ENCODE measurements at places on chromosomes 1 and 21. TPM values are rescaled to one million over a fixed set of nuclear protein-coding genes. Genes with fewer than 3 reads are reported as not detected.

OR2T29 gene
- not detected for total RNA-seq

RNPEP gene
- total RNA-seq, result 85.1 TPM

MRPL24 gene
- total RNA-seq, result 66.6 TPM

KDF1 gene
- total RNA-seq, result 39.3 TPM

CZIB gene
- total RNA-seq, result 60.3 TPM

WDR64 gene
- not detected for total RNA-seq

ARL8A gene
- total RNA-seq, result 46.3 TPM

NBPF4 gene
- not detected for total RNA-seq

NRIP1 gene
- 17.5 TPM for total RNA-seq

ITLN1 gene
- total RNA-seq, result not detected

DNA sequence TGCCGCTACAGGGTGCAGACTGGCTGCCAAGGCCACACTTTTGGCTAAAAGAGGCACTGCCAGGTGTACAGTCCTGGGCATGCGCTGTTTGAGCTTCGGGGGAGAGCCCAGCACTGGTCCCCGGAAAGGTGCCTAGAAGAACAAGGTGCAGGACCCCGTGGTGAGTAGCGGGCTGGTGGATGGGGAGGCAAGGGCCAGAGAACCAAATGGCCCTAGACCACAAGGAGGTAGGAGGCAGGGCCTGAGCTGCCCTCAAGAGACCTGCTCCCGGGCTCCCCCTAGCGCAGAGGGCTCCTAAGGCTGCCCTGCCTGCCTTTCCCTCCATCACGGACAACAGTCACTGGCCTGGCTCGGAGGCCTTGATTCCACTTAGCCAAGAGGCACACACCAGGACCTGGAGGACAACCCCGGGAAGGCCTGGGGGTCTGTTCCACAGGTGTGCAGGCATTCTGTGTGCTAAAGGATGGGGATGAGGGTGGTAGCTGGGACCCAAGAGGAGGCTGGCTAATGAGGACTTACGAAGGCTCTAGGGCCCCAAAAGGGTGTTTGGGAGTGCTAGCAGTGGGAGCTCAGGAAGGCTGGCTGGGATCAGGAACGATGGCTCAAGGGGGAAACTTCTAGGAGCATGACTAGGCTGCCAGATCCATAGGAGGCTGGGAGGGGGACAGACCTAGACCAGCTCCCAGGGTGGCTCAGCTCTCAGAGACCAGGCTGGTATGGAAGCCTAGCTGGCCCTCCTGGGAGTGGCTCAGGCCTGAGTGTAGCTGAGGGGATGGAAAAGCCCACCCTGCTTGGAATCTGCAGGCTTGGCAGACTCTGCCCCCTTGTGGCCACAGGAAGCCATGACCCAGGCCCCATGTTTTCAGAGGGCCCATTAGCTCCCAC, 742 bp downstream of the ARTN start:
- DNase-seq, result no peak

DNA sequence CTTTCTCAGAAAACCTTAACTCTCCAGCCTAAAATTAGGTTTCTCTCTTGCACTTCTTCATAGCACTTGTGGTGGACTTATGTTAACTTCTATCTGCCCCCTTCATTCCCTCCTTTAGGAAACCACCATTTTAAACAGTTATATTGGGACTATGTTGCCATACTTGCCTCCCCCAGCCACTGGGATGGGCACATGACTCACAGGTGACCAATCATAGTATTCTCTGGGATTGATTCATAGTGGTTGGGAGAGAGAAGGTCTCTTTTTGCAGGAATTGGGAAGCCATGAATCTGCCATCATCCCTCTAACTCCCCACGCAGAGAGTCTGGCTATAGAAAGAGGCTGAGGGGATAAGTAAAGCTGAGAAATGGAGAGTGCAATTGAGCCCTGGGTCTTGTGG, 50.4 kb upstream of the NRDC start:
- DNase-seq, result no peak

DNA sequence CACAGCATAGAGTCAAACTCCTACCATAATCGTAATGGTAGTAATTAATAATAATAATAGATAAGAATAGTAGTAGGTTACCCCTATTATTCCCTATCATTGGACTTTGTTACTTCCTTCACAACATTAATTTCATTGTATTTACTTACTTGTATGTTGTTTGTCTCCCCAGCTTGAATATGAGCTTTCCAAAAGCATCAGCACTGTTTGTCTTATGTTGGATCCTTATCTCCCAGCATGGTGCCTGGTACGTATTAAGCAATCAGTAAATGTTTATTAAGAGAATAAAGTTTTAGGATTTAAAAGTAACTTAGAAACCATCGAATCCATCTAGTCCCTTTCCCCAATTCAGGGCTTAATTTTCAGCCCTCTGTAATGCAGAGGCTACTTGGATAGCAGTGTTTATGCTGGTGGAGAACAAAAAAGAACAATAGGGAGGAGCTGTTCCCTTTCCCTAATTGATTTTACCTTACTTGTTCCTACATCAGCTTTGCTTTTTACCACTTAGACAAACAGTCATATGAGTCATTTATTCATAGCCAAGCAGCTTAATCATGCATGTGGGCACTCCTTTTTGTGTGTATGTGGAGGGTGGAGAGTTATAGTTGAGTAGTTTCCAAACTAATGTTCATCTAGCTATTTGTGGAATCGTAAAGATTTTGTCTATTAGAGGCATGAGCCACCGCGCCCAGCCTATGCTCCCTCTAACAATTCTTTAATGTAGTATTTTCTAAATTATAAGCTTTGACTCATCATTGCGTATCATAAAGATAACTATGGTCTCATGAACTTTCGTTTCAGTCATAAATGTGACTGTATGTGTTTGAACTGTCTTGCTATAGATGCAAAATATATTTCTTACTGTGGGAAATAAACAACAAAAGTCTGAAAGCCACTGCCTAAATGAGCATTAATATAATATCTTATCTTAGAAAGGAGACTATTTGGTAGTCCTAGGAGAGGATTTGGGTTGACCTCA, 20.9 kb upstream of the DR1 start:
- no peak for DNase-seq

GRCh38 chr21:16455978-16456377, 726.2 kb downstream of the USP25 start:
- DNase-seq, result no peak

DNA sequence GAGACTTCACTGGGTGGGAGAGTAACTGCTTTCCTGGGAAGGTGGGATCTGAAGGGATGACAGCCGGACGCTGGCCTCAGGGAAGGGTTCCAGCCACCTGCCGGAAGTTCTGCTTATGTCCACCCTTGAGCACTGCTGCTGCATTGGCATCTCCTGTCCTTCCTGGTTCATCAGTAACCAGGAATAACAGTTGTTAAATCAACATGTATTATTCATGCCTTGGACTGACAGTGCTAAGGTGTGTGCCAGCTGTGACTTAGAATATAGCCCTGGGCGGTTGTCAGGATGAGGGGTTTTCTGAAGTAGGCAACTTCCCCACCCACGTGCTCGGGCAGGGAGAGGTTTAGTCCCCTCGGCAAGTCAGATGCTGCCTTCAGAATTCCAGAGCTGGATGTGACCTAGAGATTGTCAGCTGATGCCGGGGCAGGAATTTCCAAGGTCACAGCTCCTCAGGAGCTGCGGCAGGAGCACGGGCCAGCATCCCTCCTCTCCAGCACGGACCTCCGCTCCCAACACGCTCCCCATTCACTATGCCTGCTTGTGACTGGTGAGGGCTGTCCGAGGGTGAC, 17.9 kb downstream of the CLDN14 start:
- no peak for DNase-seq

GRCh38 chr1:222813866-222814535, 838 bp upstream of the DISP1 start:
- no peak for DNase-seq

- DNase-seq, result no peak
Measured at GRCh38 chr1:244444854-244445253, 6.9 kb downstream of the ADSS2 start.

DNA sequence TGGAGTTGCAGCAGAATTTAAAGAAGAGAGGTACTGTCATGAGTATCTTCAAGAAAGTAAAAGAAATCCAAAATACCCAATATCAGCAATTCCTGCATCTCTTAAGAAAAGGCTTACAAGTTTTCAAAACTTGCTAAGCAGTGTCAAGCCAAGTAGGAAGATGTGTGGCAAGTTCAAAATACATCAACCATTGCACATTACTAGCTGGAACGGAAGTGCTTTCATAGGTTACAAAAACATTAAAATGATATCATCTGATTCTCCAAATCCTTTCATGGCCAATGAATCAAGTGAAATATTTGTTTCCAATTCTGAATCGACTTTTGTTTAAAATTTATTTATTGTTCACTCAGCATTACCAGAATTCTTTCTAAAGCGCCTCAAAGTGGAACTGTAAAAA, 5.7 kb upstream of the ABCA4 start:
- no peak for DNase-seq

- no peak for DNase-seq
Measured at GRCh38 chr1:7447093-7447492, 324.0 kb upstream of the VAMP3 start.

DNA sequence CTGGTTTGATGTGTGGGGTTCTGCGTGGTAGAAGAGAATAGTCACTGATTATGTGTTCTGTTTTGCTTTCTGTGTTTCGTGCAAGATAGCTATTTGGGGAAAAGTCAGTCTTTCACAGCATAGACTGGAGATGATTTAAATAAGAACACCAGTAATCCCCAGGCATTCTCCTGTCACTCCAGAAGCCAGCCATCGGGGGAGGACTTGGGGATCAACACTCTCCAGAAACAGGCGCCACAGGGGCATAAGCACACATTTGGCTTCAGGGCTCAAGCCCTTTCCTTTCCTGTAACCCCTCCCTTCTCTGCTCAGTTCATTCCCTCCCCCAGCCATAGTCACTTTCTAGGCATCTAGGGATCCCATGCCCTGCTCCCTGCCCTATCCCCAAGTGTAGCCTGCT, 97.3 kb upstream of the BEND5 start:
- DNase-seq, result no peak

- no peak for DNase-seq
Measured at GRCh38 chr1:27049607-27050006, 37.0 kb upstream of the TENT5B start.

- DNase-seq, result no peak
Measured at GRCh38 chr1:12339396-12339795, 109.6 kb downstream of the VPS13D start.

GRCh38 chr21:25949701-25950100, 214.9 kb downstream of the GABPA start:
- no peak for DNase-seq

GRCh38 chr1:16430606-16431005, 6.6 kb downstream of the SPATA21 start:
- DNase-seq, result no peak

GRCh38 chr1:35454176-35454575, 103.0 kb downstream of the KIAA0319L start:
- DNase-seq, result no peak

GRCh38 chr1:37303884-37304574, 170.4 kb upstream of the ZC3H12A start:
- DNase-seq, result no peak

GRCh38 chr1:234244482-234244881, 128.8 kb upstream of the COA6 start:
- no peak for DNase-seq

DNA sequence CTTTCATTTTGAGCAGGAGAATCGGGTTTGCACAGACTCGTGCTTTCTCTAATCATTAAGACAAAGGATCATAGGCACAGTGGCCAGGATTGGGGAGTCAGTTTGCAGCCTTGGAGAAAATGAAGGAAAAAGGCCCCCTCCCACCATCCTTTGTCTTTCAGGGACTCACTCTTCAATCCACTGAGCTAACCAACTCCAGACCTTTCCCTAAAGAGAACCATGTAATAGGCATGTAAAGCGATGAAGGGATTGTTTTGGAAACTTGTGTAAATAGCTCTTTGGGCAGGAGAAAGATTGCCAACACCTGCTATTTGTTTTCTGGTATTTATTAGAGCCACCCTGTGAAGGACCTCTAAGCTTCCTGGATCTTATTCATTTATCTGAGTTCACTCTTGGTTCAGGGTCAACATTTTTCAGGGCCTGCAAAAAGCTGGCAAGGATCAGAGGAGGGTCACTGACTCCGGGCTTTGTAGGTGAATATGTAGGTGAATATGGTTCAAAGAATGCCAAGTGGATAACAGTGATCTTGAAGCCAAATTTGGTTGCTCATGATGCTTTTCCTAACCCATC, 192.6 kb upstream of the FGGY start:
- no peak for DNase-seq

DNA sequence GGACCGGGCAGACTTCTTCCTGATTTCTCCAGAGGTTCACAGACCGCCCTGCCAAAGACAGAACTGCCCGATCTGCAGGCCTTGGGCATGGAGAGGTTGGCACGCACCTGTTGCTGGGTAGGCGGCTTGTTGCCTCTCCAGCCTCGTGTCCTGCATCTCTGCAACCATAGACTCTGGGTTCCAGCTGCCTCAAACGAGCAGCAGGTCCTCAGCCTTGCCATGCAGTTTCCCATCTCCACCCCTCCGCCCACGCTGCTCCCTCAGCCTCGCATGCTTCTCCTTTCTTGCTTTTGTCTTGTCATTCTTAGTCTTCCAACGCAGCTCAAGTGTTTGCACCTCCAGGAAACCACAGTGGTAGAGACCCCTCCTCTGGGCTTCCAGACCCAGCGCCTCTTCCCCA, 126.2 kb downstream of the LACTBL1 start:
- no peak for DNase-seq

DNA sequence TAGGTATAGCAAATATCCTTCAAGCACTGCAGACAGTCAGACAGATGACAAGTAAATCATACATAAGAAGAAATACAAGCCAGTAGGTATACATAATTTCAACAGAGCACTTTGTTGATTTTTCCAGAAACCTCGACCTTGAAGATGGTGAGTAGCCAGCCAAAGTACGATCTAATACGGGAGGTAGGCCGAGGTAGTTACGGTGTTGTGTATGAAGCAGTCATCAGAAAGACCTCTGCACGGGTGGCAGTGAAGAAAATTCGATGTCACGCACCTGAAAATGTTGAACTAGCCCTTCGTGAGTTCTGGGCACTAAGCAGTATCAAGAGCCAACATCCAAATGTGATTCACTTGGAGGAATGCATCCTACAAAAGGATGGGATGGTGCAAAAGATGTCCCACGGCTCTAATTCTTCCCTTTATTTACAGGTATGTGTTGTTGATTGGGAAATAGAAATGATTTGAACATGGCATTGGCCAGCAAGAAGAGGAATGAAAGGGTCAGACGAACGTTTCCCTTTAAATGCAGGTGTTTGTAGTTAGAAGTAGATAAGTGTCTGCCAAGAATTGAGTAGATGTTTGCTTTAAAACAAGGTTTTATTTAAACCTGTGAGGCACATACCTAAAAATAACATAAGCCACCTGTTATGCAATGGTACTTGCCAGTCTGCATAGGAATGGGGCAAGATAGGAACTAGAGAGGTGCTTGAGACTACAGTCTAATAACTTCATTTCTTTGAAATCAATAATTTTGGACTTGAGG, 2.7 kb downstream of the PDIK1L start:
- no peak for DNase-seq

DNA sequence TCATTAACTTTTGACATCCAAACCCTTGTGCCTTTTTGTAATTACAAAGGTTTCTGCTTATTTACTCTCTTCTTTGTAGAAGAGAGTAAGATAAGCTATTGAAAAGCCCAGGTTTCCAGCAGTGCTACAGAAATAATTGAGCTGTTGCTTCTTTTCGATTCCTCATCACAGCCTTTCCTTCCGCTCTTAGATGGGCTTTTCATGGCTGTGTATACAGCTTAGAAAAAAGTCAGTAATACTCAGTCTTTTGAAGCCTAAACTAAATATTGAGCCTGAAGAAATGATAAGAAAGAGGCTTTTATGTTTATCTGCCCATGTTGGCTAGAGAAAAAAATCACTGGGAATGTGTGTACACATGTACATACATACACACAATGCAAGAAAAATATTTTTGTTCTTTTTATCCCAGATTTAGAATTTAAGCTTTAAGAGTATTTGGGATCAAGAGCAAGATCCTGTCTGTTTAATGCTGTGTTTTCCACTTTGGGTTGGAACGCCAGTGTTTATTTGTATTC, 172.4 kb downstream of the VPS13D start:
- DNase-seq, result no peak

Measured in suprapubic skin (tissue), 4 donors.